ENCODE measurements at places on chromosomes 1 and 21. TPM values are rescaled to one million over a fixed set of nuclear protein-coding genes. Genes with fewer than 3 reads are reported as not detected.

The CCDC185 gene
- total RNA-seq, result not detected

The VHLL gene
- 0.77 TPM for total RNA-seq

DNA sequence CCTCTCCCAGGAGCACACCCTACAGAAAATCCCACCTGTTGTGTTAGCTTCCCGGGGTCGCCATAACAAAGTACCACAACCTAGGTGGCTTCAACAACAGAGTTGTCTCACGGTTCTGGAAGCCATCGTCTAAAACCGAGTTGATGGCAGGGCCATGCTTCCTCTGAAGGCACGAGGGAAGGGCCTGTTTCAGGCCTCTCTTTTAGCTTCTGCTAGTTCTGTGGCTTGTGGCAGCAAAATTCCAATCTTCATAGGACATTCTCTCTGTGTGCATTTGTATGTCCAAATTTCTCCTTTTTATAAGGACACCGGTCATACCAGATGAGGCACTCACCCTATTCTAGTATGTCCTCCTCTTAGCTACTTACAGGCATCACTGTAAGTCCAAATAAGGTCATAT, 3.2 kb downstream of the CFAP74 start:
- peaks cover under 1% of the 10 kb centered on the region for H3K27me3 ChIP-seq
- H3K36me3 ChIP-seq, result no peaks in the 10 kb centered on the region
- peaks cover 29% of the 10 kb centered on the region for H3K4me1 ChIP-seq
- H3K27ac ChIP-seq, result no peak overlapping the region
- no peak overlapping the region for H3K4me3 ChIP-seq

The NOC2L gene
- total RNA-seq, result 95.4 TPM

The ATP5IF1 gene
- 125 TPM for total RNA-seq

The LMO4 gene
- total RNA-seq, result 91.4 TPM

DNA sequence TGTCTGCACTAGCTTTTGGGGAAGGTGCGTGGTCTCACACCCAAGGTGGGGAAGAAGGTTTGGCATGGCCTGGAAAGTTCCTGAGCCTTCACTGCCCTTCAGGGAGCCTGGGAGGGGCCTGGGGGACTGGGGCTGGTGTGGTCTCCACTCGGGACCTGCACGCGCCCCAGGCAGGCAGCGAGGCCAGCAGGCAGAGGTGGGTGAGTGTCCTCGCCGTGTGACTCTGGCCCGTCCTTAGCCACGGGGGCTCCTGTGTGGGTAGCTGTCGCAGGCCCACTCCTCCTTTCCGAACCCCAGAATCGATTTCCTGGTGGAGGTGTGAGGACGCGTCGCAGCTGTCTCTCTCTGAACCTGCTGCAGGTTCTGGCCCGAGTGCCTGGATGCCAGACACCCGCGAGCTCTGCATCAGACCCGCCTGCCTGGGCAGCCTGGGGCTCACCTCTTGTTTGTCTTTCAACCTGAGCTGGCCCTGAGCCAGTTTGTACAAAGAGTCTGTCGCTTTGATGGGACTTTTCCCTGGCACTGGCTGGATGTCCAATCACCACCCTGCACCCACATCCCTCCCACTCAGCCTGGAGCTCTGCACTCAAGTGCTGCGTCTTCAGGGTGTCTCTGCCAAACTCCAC, 36.0 kb upstream of the SLC19A1 start:
- no peak overlapping the region for H3K4me3 ChIP-seq
- peaks cover 16% of the 10 kb centered on the region for H3K4me1 ChIP-seq
- H3K27me3 ChIP-seq, result peaks cover 3% of the 10 kb centered on the region
- peaks cover 2% of the 10 kb centered on the region for H3K36me3 ChIP-seq

DNA sequence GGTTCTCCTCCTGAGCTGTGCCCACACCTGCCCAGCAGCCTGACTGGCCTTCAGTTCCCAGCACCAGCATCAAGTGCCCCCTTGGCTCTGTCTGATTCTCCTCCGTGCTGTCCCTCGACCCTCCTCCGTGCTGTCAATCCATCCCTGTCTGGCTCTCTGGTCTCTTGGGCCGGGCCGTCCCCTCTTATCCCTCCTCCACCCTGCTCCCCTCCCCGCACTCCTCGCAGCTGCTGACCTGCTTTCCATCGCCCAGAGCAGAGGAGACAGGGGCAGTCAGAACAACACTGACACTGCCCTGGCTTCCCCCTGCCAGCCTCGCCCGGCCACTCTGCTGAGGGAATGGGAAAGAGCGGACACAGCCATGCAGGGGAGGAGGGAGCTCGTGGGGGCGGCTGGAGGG, 267.4 kb downstream of the CAMTA1 start:
- no peak for DNase-seq
- no peak overlapping the region for H3K27ac ChIP-seq
- H3K36me3 ChIP-seq, result no peaks in the 10 kb centered on the region
- no peaks in the 10 kb centered on the region for H3K4me1 ChIP-seq

- no peak overlapping the region for H3K27ac ChIP-seq
- H3K4me3 ChIP-seq, result no peak overlapping the region
- H3K27me3 ChIP-seq, result no peaks in the 10 kb centered on the region
- DNase-seq, result no peak
Observed at GRCh38 chr1:182662121-182662890, 22.1 kb downstream of the RGS8 start.

DNA sequence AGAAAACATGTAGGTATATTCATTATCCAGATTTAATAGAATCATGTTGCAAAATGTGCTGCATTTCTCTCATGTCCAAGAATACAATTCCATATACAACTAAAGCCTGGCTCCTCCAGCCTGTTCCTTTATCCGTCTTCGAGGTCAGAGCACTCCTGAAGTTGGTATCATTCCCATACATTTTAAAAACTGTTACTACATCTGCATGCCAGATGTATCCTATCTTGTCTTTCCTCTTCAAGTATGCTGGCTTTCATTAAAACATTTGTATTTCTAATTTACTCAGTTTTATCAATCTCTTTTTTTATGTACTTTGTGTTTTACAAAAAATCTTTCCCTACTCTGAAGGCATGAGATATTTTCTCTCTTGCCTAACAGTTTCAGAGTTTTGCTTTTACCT, 536.6 kb upstream of the USP24 start:
- no peak for DNase-seq
- H3K4me1 ChIP-seq, result no peaks in the 10 kb centered on the region
- no peaks in the 10 kb centered on the region for H3K27me3 ChIP-seq
- no peak overlapping the region for H3K4me3 ChIP-seq
- H3K27ac ChIP-seq, result no peak overlapping the region

The NSL1 gene
- total RNA-seq, result 63.0 TPM
